ENCODE measurements at places on chromosomes 7 and 10.

- no peak for DNase-seq
Observed at GRCh38 chr7:156642306-156643045, 1.9 kb downstream of the RNF32 start.

DNA sequence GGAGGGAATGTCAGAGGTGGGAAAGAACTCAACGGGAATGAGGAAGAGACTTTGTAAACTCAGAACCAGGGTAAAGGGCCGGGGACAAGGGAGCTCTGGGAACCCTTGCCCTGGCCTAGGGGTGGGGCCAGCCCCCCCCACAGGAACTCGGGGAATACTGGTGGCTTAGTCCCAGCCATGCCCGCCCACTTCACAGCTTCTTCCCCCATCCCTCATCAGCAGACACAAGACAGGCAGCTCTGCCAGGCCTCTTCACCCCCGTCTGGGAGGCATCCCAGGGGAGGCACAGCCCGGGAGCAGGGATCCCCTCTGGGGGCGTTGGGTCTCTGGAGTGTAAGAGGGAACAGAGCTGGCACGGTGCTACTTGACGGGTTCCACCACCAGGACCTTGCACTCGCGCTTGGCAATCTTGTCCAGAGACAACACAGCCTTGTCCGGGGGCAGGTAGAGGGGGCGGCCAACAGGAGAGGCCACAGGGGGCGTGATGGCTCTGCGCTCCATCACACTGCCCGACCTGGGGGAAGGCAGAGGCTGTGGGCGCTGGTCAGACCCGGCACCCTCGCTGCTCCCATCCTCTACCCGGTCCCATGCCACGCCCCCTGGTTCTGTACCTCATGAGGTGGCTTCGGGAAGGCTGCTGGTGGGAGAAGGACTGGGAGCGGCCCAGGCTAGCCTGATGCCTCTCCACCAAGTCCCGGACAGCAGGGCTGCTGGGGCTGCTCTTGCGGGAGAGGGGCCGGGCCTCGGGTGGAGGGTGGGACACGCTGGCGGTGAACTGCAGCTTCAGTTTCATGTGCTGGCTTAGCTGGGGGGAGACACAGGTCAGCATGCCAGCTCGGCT, 3.7 kb downstream of the TRAPPC14 start:
- no peak for DNase-seq

- no peak for DNase-seq
Observed at GRCh38 chr7:67512481-67512880, 515.8 kb downstream of the TYW1 start.

GRCh38 chr7:133026210-133026859, 55.6 kb downstream of the CHCHD3 start:
- no peak for DNase-seq

GRCh38 chr7:69295977-69296376, 302.3 kb upstream of the AUTS2 start:
- no peak for DNase-seq

GRCh38 chr10:101282947-101283346, 53.7 kb upstream of the LBX1 start:
- no peak for DNase-seq

DNA sequence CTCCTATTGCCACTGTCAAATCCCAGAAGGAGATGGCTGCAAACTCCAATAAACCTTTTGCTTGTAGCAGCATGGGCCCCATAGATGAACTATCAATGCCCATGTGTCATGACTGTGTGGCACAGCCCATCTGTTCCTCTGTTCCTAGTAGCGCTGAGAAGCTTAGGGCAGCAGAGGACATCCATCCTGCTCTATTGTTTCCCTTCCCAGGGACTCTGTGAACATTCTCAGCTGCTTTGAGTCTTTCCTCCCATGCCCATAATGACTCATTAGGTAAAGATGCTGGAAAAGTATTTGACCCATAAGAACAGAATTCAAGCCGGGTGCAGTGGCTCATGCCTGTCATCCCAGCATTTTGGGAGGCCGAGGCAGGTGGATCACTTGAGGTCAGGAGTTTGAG, 28.3 kb downstream of the STMP1 start:
- DNase-seq = no peak

GRCh38 chr7:108525327-108525984, 479 bp downstream of the PNPLA8 start:
- DNase-seq = no peak

GRCh38 chr7:10237306-10237705, 736.4 kb upstream of the PHF14 start:
- DNase-seq = no peak

DNA sequence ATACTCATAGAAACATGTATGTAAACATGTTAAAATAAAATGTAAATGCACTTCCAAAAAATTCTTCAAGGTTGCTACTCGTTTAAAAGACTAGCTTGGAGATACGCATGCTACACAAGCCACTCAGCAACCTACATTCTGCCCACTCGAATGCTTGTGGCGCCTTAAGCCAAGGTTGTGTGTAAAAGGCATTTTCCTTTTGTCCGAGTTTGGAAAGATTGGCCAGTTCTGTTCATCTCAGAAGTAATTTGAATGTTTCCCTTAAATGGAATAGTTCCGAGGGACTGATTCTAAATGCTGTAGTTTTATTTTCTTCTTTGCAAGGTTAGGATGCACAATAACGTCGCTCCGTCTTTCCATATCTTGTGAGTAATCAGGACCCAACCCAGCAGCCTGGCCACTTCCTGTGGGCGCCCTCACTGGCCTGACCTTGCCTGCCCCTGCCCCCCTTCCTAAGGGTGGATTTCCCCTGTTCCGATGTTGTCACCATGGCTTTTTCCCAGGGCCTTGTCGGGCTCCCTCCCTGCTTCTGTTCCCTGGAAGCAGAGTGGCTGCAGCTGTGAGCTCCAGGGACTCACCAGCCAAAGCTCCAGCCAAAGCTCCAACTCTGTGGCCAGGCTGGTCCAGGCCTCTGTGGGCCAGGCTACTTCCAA, 70.6 kb downstream of the PTPRE start:
- peak; percentile 3 for DNase-seq

DNA sequence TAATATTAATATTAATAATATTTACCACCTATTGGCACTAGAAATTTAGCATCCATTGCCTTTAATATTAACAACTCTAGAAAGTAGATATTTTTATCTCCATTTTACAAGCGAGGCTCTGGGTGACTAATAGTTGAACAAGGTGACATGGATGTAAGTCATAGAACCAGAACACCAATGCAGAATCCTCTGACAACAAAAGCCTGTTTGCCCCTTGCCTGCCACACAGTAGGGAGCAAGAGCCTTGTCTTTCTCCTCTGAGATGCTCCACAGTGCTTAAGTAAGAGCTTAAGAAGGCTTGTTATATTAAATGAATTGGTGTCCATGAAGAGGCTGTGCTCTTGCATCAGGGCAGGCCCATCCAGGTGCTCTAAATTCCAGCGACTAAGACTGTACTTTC, 51.2 kb upstream of the LBX1 start:
- DNase-seq = no peak

DNA sequence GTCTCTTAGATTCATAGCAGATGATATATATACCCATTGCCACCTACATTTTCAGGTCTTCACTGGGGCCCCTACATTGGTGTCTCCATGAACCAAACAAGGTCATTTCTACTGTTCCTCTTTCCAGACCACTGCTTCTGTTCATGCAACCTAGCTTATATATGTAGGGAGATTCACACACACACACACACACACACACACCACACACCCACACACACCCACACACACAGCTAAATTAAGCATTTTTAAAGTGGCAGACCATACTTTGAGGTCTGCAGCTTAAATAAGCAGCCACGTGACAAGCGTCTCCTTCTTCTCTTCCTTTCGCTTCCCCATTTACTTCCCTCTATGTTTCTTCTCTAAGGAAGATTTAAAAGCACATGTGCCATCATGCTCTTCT, 70.0 kb upstream of the CC2D2B start:
- no peak for DNase-seq

GRCh38 chr10:49593998-49594397, 16.1 kb upstream of the SLC18A3 start:
- DNase-seq = no peak

DNA sequence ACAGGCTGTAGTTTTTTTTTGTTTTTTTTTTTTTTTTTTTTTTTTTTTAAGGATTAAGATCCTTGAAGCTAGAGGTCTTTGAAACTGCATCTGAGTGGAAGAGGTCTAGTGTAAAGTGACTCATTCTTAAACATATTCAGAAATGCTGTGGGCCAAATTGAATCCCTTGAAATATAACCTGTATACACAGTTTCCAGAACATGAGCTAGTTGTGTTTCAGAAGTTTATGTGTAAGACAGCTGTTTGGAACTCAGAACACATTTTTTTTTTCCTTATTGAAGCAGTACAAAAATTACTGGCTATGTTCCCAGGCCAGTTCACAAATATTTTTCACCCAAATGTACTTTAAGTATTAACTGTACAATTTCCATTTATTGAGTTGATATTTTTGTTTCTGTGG, 67.9 kb downstream of the PPP1R9A start:
- DNase-seq = no peak

DNA sequence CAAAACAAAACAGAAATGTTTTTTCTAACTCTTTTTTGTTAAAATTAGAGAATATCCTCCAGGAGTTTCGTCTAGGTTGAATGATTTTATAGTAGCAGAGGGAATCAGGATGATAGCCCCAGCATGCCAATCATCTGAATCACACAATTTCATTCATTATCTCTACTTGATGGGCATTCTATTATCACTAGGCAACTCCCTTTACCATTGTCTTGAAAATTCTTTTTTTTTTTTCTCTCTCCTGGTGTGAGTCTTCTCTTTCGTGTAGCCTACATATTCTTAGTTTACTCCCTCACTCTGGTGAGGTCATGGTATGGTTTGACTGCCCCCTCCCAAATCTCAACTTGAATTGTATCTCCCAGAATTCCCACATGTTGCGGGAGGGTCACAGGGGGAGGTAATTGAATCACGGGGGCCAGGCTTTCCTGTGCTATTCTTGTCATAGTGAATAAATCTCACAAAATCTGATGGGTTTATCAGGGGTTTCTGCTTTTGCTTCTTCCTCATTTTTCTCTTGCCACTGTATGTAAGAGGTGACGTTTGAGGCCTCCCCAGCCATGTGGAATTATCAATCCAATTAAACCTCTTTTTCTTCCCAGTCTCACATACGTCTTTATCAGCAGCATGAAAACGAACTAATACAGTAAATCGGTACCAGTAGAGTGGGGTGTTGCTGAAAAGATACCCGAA, 105.0 kb downstream of the OTUD1 start:
- no peak for DNase-seq

DNA sequence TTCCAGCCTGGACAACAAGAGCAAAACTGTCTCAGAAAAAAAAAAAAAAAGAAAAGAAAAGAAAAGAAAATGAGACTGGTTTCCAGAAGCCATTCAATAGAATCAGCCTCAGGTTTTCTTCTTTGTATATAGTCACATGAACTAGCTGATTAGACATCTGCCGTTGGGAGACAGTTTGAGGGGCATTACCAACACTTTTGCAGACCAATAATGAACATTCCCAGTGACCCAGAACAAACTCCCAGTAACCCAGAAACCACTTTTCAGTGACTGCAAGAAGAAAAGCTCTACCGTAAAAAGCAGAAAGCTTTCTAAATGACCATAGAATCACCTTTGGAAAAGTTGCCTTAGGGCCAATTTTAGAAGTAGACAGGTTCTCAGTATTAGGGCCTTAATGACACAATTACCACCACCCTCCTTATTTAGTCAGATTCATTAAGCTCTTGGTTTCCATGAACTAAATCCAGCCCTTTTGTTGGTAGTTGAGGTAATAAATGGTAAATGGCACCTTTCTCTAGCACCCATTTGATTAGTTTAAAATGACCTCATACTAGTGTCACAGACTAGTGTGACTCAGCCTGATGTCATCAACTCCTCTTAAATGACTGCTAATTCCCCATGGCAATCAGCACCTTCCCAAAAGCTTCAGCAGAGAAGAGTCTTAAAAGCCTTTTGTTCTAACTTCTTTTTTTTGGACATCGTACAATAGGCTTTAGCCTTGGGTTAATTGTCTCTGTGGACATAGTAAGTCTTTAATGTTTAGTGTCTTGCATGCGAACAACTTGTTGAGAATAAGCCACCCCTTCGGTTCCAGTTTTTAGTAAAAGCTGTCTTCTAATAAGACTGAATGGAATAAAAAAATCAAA, 33.6 kb upstream of the XRCC2 start:
- DNase-seq = no peak

DNA sequence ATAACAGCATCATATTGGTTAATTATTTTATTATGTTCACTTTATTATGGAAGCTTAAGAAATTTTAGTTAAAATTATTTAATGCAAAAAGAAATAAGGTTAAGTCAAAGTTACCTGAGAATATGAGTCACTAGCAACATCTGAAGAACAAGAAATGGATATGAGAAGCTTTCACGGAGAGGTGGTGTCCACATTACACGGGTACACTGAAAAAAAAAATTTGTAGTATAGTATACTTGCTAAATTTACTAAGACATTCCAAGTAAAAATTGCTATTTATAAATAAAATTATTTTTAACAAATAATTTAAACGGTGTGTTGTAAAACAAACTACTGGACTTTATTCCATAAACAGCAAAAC, 63.9 kb downstream of the DPY19L1 start:
- DNase-seq = no peak

DNA sequence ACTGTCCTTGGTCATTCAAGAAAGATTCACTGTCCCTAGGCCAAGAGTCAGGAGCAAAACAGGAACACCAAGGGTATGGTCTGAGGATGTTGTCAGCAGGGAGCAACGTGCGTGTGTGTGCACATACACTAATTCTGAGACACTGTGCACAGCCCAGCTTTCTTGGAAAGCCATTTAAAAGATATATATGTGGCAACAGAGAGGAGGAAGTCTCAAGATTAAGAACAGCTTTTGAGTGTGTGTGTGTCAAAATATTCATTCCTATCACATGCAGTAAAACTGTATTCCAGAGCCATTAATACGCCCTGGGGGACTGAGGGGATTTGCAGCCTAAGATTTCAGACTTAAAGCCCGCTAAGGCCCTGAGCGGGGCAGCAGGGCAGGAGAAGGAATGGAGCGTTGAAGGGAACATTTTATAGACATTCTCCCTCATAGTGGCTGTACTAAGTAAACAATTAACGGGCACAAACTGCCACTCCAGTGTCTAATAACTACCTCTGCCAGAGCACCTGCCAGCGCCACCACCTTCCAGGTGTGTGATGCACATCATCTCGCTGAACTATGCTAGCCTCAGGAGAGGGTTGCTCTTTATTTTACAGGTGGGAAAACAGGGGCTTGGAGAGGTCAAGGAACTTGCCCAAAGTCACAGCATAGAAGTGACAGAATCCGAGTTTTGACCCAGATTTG, 2.0 kb downstream of the NOD1 start:
- no peak for DNase-seq

GRCh38 chr10:100232101-100232500, 2.7 kb upstream of the CHUK start:
- DNase-seq = no peak

DNA sequence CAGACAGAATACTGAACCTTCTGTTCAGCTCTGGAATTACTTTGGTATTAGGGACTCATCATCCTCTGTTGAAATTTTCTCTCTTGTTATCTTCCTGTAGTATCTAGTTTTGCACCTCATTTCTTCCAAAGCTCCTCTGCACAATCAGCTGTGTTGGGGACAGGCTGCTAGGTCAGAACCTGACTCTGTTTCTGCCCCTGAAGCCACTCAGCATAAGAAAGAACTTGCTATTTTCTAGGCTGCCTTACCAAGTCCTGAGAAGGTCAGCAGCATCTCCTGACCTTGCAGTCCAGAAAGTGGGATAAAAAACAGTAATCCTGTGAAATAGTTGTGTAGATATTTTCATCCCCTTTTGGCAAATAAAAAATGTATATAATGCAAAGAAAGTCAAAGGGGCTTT, 862.6 kb downstream of the SORCS3 start:
- no peak for DNase-seq

- DNase-seq = peak; percentile 47
Observed at GRCh38 chr10:28432210-28432676, 100.7 kb upstream of the WAC start.

GRCh38 chr10:88725798-88726197, 19.7 kb downstream of the LIPK start:
- DNase-seq = no peak

GRCh38 chr10:35487336-35488034, 117.7 kb upstream of the GJD4 start:
- DNase-seq = no peak
